ENCODE measurements at places on chromosomes 16 and 17. TPM values are rescaled to one million over a fixed set of nuclear protein-coding genes. Genes with fewer than 3 reads are reported as not detected.

CCL5 gene
- total RNA-seq: not detected

KRTAP9-8 gene
- total RNA-seq: not detected

CCL22 gene
- total RNA-seq: not detected

KCNG4 gene
- not detected for total RNA-seq

IRF8 gene
- not detected for total RNA-seq

KRT15 gene
- 0.13 TPM for total RNA-seq

SEC14L1 gene
- total RNA-seq: 56.6 TPM

CEP295NL gene
- total RNA-seq: 2.2 TPM

SLC6A4 gene
- 4.0 TPM for total RNA-seq

TMIGD1 gene
- total RNA-seq: not detected

SMTNL2 gene
- 0.72 TPM for total RNA-seq
